Eye (tissue), 1 donor: ENCODE measurements at places on chromosomes 3 and 15.
A peak's percentile ranks its signal among the peaks of the same experiment; 100 is the strongest.

DNA sequence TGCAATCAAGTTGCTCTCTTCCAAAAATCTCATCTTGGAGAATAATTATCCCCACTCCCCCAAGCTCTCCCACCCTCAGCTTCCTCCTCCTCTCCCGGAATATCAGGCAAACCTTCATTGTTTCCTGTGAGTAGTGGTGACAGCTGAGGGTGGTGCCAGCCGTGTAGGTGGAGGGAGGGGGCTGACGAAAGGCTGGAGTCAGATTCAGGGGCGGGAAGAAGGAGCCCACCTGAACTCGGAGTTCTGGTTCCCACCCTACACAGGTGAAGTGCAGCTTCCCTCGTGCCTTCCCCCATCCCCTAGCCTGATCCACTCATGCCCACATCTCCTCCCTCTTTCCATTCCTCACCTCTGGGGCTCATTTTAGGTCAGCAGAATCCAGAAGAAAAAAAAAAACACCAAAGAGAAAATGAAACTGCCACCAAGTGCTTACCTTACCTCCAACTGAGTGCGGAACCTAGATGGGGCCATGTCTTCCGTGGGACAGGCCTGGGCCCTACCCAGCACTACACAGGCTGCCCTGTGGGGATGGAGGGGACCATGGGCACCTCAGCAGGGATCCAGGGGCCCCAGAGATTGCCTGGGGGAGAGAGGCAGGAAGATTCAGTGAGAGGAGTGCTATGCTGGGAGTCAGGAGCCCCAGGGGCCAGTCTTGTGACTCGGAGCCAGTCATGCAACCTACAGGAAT lies 81.3 kb downstream of the ADCY5 start:
- DNase-seq, result no peak

DNA sequence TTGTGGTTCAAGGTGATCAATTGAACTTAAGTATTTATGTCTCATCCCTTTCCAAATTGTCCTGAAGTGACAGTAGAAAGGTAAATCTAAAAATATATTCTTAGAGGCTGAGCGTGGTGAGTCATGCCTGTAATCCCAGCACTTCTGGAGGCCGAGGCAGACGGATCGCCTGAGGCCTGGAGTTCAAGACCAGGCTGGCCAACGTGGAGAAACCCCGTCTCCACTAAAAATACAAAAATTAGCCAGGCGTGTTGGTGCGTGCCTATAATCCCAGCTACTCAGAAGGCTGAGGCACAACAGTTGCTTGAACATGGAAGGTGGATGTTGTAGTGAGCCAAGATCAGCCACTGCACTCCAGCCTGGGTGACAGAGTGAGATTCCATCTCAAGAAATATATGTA lies 226.6 kb downstream of the DPH6 start:
- DNase-seq, result no peak

DNA sequence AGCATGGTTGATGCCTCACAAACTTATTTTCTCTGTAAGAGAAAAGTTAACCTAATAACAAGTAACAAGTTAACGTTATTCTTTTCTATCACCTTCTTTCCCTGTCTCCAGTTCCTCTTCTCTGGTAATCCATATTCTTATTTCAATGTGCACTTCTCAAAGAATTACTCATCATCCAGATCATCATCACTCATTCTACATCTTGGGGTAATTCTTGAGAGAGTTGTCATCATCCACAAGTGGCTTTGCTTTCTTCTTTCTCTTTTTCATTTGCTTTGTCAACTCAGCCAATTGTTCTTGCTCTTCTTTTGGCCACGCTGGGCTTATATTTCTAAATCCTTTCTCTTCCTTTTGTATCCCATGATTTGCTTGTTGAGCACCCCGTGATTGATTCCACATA lies 20.8 kb upstream of the RNF111 start:
- DNase-seq, result no peak

DNA sequence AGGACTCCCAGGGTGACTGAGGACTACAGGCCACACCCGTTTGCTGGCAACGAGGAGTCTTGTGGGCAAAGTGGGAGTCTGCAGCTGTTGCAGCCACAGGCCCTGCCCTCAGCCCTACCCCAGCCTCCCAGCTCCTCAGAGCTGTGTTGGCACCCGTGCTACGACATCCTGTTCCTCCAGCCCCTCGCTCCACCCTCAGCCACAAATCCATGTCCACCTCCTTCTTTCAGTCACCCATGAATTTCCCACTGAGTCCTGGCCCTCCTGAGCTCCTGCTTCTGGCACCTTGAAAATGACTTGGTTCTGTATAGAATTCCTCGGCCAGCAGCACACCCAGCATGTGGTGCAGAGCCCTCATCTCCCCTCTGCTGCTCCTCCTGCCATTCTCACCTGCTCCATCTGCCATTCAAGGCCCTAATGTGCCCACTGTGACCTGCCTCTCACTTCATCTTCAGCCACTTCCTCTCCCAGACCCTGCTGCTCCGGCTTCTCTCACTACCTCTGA lies 20.9 kb upstream of the VILL start:
- no peak for DNase-seq

DNA sequence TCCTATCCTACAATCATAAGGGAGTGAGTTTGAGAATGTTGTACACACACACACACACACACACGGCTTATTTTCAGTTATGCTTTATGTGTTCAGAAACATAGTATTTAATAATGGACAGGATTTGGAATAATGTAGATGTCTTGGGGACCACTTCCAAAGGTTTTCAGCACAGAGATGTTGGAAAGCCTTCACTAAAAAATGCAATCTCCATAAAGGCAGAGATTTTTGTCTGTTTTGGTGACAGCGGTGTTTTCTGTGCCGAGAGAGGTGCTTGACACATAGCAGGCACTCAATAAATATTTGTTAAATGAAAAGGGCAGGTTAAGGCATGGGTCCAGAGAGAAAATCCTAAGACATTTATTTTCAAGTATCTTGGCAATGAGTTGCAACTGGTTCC lies 428.2 kb upstream of the RGMA start:
- no peak for DNase-seq

DNA sequence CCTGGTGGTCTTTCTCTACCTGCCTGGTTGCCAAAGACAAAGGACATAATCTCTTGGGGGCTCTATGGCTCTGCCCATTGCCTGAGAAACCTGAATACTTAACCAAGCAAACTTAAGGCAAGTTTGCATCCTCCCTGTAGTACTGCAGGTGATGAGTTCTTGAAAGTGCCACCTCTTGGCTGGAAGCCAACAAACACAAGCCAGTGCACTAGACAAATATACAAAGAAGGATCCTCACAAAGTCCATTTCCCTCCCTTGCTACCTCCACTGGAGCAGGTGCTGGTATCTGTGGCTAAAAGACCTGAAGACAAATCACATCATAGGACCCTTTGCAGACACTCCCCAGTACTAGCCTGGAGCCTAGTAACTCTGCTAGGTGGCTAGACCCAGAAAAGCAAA lies 772.3 kb downstream of the SI start:
- no peak for DNase-seq

DNA sequence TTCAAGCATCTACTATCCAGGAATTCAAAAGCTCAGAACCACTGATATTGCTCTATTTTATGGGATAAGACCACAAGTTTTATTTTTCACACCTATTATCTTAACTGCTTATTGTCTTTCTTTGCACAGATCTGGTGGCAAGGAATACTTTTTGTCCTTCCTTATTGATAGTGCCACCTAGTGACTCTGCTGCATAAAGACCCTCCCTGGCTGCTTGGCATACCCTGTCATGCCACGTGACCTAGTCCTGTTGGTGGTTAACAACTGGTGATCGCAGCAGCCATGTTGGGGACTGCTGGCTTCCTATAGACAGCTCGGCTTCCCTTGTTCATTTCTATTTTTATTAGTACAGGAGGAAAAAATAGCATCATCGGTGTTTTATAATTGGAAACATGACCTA lies 236.3 kb downstream of the MEX3B start:
- DNase-seq, result peak; percentile 24

- no peak for DNase-seq
These were observed 25.9 kb downstream of the SMAD3 start for GRCh38 chr15:67091071-67091979.

GRCh38 chr15:68818769-68819494 lies 1.8 kb downstream of the ANP32A start:
- peak; percentile 87 for DNase-seq

DNA sequence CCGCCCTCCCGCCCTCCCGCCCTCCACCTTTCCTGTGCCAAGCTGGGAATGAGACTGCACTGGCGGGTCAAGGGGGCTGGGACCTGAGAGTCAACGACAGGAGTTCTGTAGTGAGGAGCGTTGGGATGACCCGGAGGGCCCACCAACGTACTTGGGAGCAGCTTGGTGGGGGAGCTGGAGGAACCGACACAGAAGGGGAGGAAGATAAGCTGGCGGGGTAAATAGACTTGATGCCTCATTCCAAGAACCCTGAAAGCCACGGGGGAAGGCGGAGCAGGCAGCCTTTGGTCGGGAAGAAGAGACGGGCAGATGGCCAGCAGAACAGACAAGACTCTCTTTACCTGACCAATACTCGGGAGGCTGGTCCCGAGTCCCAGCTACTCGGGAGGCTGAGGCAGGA lies 277 bp downstream of the FMN1 start:
- DNase-seq, result no peak

DNA sequence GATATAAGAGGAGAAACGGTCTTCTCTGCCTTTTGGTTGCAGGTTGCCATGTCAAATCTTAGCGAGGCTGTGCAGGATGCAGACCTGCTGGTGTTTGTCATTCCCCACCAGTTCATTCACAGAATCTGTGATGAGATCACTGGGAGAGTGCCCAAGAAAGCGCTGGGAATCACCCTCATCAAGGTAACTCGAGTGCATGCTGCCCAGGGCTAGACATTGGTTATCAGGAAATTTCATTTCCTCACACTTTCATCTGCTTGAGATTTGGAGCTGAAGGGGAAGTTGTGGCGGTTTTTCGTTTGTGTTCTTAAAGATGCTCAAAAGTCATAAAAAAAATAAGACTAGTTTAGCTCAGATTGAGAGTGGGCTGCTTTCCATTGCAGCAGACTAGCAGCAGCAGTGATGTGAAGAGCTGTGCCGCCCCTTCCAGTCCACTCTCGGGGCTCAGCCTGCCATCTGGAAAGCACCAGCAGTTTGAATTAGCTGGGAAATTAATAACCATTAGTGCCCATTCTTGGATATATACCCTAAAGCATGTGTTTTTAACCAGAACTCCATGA lies 32.2 kb downstream of the GPD1L start:
- DNase-seq, result no peak

DNA sequence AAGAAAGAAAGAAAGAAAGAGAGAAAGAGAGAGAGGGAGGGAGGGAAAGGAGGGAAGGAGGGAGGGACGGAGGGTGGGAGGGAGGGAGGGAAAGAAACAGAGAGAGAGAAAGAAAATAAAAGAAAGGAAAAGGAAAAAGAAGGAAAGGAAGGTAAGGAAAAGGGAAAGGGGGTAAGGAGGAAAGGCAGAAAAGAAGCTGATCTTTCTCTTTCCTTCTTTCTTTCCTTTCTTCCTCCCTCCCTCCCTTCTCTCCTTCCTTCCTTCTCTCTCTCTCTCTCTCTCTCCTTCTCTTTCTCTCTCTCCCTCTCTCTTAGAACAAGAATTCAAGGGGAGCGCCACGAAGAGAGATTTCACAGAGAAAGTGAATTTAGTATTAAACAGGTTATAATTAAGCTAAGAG lies 25.8 kb upstream of the TMCC1 start:
- DNase-seq, result no peak

DNA sequence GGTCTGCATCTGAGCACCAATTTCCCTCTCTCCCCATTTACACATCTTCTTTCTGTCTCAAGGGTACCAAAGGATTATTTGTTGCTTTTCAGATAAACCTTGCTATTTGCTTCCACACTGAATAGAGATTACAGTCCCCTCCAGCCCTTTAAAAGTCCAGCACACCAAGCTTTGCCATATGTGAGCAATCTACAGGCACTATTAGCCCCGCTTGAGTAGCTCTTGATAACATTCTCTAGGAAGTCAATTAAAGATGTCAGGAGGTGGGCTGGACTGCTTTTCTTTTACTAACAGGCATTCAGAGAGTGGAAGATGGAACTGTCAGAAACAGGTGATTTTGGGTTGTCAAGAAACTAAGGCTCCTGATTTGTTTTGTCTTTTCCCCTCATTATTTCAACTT lies 417.0 kb downstream of the ROBO2 start:
- DNase-seq, result peak; percentile 62

DNA sequence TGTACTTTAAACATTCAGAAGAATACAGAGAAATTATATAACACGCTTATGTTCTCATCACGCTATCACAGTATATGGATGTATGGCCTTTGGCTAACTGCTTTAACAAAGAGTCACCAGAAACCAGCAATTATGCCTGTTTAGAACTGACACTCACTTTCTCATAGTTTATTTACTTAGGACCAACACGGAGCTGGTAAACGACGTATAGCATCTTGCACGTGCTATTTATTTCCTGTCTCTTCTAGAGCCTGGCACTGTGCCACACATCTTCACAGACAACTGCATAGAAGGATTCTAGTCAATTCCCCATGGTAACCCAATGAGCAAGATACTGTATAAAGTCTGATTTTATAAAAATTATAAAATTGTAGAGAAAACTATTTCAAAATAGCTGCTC lies 43.6 kb downstream of the TBC1D2B start:
- DNase-seq, result peak; percentile 36

GRCh38 chr3:177361081-177361938 lies 164.0 kb upstream of the TBL1XR1 start:
- peak; percentile 54 for DNase-seq

DNA sequence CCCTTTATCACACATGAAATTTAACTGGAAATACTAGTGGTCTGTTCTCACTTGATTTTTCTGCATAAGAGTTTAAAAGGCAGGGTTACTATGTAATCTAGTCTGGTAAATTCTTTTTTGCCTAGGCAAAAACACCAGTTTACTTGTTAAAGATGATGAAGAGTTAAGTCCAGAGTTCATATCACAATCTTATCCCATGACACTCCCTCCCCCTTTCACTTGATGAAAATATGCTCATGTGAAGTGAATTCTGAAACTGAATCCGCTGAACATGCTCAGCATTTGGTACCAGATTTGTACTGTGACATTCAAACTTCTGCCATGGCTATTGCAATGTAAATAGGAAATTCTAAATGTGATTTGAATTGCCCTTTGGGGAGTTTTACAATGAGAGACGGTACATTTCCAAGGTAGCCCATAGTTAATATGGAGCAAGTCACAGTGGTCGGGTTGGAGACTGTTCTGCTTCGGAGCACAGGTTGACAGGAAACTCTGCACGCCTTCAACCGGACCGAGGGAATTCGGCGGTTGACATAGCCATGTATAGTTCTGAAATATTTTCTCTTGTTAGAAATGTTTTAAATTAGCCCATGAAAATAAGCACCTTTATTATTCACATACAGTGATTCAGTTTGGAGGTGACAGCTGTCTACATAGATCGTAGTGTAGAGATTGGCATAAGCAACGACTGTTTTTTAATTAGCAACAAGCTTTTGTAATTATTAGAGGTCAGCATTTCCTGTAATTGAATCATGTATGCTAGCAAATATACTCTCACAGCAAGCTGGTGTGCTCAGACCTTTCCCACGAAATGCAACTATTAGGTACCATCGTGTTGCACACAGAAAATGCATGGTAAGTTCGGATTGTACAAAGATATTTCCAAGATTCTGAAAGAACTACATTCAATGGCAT lies 768.6 kb upstream of the GOLIM4 start:
- DNase-seq, result no peak

GRCh38 chr3:60431599-60431958 lies 819.7 kb downstream of the FHIT start:
- no peak for DNase-seq
